Spinal cord (tissue), 10 donors: ENCODE measurements at places on chromosomes 7 and 10.

- DNase-seq: no peak
Measured at GRCh38 chr7:151798851-151799448, 78.0 kb downstream of the PRKAG2 start.

DNA sequence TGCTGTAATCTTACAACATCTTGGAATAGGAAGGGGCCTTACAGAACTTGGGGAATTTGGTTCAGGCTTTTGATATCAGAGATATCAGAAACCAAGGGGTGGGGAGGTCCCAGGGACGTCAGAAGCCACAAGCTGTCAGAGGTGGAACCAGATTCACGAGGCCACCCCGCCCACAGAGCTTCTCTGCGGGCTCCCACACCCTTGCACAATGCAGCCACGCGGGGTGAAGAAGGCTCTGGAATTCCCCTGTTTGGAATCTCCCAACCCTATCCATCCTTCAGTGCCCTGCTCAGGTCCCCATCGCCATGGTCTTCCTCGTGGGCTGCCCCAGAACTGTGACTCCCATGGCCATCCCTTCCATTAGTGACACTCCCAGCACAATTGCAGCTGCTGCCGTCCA is 247.1 kb upstream of the SHH start:
- DNase-seq: no peak

GRCh38 chr10:89250865-89251408 is 638 bp downstream of the LIPA start:
- DNase-seq: no peak

GRCh38 chr7:30707391-30708357 is 25.4 kb upstream of the CRHR2 start:
- no peak for DNase-seq

DNA sequence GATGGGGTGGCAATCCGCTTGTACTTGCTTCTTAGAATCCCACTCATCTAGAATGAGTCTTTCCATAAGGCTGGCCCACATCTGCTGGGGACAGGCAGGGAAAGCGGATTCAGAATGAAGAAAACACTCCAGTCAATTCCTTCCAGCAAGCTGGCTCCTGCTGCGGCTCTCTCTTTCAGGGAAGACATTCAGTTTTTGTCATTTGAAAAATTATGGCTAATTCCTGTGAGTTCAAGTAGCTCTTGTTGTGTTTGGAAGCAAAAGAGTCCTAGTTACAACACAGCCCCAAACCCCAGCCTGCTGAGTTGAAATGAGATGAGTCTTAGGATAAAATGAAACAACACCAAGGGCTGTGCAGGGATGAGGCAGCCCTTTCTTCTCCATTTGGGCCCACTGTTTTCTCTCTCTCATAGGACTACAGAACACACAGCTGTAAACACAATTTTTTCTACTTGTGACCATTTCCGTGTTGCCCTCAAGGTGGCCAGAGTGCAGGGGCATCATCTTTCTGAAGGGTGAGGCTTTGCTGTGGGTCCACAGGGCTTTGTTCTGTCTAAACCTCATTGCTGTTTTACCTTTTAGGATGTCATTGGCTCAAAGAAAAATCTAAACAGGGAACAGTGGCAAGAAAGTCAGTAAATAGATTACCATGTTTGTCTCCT is 90.8 kb upstream of the EEPD1 start:
- peak; percentile 47 for DNase-seq

DNA sequence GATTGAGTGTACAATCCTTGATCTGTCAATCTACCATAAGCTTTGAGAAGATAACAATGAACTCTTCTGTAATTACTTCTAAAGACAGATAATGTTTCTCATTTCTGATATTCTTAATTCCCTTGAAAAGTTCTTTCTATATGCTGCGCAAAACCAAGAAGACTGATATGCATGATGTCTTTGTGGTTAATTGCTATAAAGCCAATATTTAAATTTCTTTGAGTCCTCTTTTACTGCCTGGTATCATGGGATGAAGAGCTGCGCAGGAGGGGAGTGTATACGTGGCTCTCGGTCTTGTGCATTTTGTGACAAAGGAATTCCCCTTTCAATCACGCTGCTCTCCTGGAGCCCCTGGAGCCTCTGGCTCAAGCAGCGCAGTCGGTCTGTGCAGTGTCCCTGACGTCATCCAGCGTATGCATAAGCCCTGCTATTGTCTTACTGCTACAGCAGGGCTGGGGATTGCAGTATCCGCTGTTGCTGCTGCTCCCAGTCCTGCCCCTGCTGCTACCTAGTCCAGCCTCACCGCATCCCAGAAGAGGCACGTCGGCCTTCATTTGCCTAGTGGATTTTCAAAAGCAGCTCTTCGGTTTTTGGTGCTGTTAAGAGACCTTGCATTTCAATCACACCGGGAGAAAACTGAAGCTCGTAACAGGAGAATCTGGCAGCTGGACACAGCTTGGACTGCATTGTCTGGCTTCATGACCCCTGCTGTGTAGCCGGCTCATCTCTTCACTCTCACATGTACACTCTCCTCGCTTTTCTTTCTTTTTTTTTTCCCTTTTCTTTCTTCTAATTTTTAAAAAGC is 66.7 kb downstream of the ST7 start:
- peak; percentile 95 for DNase-seq

DNA sequence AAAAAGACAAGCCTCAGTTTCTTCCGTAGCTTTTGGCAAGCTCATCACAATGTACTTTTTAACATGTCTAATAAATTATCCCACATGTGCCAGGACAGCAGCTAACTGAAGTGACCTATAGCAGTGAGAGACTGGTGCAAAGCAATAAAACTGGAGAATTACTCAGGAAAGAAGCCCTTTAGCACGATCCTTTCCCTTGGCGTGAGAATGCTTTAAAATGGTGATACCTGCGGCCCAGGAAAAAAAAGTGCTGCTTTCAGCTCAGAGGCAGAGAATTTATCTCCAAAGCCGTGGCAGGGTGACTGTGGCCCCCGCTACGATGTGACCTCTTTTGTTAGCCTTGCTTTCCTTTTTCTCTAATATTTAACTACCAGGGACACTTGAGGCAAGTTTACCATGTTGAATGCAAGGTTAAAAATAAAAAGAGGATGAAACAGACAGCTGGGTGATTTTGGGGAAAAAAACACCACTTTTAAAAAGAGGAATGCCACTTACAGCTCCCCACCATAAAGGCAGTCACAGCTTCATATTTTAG is 184.0 kb downstream of the FANK1 start:
- peak; percentile 40 for DNase-seq

- DNase-seq: no peak
Measured at GRCh38 chr10:71725998-71726579, 6.5 kb upstream of the C10orf105 start.

GRCh38 chr10:53646525-53646924 is 873.9 kb upstream of the MBL2 start:
- DNase-seq: no peak

- DNase-seq: no peak
Measured at GRCh38 chr7:149468208-149468607, 7.3 kb upstream of the ZNF777 start.

DNA sequence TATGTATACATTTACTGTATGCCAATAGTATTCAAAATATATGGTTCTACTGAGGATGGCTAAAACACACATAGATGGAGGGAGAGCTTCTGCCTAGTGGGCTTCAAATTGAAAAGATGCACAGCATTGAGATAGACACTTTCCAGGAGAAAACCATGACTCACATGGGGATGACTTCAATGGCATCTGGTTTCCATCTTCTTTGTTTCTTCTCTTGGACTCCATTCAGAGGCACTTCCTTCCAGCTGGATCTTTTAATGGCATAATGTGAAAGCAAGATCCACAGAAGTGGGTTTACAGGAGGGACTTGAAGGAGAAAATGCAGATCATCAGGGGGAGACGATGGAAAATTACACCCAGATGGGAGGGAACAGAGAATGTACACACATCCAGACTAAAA is 84.9 kb downstream of the ZNF365 start:
- DNase-seq: peak; percentile 27

DNA sequence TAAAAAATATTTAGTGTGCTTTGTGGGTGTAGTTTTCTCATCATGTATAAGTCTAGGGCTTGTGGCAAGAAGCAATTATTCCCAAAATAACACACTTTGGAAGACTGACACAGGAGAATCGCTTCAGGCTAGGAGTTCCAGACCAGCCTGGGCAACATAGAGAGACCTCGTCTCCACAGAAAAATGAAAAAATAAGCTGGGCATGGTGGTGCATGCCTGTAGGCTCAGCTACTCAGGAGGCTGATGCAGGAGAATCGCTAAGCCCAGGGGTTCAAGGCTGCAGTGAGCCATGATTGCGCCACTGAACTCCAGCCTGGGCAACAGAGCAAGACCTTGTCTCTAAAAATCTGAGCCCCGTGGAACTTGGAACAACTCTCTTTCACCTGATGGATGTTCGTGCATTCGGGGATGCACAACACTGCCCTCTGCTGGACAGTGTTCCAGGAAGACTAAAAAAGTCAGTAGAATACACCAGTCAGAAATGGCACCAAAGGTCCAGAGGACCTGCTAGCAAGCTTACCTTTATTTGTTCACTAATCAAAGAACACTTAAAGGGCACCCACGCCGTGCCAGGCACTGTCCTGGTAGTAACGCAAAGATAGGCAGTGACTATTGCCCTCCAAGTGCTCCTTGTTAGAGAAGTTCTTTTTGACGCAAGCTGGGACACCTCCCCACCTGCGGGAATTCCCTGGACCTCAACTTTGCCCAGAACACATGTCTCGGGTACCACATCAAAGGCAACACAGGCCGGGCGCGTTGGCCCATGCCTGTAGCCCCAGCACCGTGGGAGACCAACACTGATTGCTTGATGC is 81.9 kb upstream of the CALN1 start:
- peak; percentile 47 for DNase-seq

DNA sequence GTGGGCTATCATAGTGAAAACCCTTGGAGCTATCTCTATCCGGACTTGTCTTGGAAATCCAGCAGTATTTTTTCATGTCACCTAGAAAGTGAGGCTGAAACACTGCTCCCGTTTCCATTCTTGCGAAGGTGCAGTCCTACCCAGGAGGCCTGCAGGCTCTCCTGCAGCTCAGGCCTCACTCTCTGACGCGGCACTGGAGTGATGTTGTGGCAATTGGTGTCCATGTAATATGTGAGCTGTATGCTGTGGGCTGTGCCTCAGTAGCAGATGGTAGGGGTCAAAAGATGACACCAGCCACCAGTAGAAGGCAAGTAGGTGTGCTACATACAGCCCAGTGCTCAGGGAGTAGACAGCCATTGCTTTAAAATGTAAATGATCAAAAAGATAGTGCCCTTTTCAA is 28.1 kb upstream of the ZNF680 start:
- DNase-seq: no peak
